ENCODE measurements at places on chromosomes 1 and 21.

- DNase-seq, result no peak
Observed at GRCh38 chr1:222821239-222821638, 6.4 kb downstream of the DISP1 start.

DNA sequence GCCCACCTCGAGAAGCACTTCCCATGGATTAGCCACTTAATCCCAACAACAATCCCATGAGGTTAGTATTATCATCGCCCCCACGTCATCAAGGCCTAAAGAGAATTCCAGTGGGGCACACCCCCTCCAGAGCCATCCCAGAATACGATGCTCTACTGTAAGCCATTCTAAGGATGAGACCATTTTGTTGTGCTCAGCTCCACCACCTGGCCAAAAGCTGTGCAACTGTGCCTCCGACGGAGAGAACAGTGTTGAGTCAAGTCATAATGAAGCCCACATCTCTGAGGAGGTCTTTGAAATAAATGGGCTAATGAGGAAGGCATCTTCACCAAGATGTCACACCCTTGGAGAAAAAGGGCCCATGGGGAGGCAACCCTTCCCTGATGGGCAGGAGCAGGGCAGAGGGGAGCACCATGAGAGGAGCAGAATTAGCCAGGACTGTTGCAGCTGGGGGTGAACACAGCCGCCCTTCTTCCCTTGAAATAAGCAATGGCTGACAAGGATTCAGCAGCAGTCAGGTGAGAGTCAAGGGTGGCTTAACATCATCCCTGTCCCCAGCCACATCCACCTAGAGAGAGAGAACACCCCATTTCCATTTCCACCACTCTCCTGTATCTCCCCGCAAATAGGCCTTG is 14.6 kb downstream of the SYF2 start:
- no peak for DNase-seq

DNA sequence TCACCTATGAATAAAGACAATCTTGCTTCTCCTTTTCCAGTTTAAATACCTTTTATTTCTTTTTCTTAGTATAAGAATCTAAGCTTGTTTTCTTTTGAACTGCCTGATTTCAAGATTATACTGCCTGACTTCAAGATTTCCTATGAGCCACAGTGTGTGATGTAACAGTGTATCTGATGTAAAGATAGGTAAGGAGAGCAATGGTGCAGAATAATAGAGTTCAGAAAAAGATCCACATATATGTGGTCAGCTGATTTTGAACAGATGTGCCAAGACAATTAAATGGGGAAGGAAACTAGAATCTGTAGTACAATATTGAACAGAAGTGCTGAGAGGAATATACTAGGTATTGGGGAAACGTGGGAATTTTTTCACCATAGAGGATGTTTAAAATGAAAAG is 21.0 kb downstream of the EXO1 start:
- no peak for DNase-seq

- DNase-seq, result no peak
Observed at GRCh38 chr1:36765785-36766300, 268.5 kb downstream of the GRIK3 start.

- DNase-seq, result no peak
Observed at GRCh38 chr21:44255511-44255981, 6.2 kb downstream of the DNMT3L start.

GRCh38 chr1:207848234-207848633 is 62.7 kb downstream of the CD34 start:
- no peak for DNase-seq

GRCh38 chr1:28374297-28374696 is 4.8 kb downstream of the PHACTR4 start:
- no peak for DNase-seq

DNA sequence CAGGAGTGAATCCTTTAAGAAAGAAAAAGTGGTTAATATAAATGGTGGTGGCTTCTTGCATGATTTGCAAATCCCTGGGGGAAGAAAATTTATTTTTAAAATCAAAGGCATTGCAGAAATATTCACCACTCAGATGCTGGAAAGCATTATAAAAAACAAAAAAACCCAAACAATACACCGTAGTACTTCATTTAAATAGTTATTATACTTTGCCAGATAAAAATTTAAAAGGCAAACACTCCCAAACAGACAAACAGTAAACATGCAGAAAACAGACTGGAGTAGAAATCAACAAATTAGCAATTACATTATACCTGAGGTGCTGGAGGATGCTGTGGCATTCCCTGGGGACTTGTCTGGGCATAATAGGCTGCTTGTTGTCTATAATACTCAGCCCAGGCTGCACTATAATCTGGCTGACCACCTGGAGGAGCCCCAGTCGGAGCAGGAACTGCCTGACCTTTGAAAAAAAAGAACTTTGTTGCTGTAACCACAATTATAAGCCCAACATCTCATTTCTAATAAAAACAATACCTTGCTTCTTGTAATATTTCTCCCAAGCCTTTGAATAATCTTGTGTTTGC is 29.9 kb downstream of the FUBP1 start:
- DNase-seq, result no peak

DNA sequence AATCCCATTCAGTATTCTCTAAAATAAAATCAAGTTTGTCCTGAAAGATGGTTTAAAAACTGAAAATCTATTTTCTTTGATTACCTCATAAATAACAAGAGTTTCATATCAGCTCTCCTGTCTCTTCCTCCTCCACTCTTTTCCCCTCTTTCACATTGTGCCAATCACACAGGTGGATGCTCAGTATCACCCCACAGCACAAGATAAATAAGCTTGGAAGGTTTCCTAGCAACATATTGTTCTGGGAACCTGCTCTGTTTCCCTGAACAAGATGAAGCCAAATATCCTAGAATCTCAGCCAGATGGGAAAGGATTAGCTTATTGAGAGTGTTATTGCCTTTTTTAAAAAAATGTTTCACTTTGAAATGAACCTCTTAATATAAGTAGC is 45.7 kb upstream of the CACYBP start:
- no peak for DNase-seq

- DNase-seq, result no peak
Observed at GRCh38 chr21:44819283-44820243, 1.7 kb upstream of the SUMO3 start.

DNA sequence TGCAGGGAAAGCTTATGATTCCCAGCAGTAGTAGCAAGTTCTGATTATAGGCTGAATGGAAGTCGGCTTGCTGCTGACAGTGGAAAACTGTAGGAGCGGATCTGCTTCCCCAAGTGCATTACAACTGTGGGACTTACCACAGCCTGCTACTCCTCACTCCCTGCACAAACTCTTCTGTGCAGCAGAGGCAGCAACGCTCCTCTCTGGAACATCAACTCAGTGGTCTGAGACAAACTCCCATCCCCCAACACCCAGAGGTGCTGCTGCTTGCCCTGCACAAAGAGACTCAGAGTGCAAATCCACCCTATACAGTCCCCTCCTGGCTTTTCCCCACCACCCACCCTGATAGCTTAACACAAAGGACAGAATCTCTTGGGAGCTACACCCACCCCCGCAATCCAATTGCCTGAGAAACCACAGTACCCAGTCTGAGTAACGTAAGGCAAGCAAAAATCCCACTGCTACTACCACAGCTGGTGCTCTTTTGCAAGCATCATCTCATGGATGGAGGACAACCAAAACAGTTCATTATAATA is 1455.2 kb downstream of the AMY1C start:
- DNase-seq, result no peak

DNA sequence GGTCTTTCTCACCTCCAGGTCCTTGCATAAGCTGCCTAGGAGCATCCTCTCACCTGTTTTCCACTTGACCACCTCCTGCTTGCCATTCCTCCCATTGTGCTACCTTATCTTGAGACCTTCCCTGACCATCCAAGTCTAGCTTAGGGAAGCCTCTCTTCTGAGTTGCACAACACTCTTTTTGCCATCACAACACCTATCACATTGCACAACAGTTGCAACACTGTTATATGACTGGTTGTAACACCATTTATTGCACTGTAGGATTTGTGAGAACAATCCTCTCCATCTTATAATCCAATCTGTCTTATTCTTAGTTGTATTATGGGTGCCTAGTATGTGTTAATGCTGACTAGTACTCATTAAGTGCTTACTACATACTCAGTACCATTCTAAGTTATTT is 488.7 kb downstream of the OMA1 start:
- no peak for DNase-seq

DNA sequence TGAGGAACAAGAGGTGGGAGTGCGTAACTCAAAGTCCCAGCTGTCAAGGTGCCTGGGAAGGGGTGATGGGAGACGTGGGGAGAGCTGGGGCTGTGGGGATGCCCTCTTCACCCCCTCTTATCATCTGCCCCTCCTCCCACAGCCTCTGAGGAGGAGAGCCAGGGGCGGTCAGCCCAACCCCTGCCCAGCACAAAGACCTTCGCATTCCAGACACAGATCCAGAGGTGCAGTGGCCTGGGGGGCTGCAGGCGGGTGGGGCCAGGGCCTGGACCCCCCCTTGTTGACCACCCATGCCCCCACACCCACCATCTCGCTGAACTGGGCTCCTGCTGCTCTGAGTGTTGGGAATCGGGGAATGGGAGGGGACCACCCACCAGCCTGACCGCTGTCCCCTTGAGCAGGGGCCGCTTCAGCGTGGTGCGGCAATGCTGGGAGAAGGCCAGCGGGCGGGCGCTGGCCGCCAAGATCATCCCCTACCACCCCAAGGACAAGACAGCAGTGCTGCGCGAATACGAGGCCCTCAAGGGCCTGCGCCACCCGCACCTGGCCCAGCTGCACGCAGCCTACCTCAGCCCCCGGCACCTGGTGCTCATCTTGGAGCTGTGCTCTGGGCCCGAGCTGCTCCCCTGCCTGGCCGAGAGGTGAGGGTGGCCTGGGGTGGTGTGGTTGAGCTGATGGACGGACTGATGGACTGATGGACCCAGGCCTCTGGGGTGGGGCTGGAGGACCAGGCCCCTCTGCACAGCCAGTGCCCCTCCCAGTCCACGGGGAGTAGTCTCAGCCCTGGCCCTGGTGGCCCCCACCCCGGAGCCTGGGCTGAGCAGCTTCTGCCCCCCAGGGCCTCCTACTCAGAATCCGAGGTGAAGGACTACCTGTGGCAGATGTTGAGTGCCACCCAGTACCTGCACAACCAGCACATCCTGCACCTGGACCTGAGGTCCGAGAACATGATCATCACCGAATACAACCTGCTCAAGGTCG is 29.7 kb downstream of the TRIM11 start:
- DNase-seq, result no peak

GRCh38 chr1:170765712-170766330 is 101.9 kb downstream of the PRRX1 start:
- DNase-seq, result no peak

GRCh38 chr1:231049121-231049979 is 9.3 kb upstream of the FAM89A start:
- no peak for DNase-seq

DNA sequence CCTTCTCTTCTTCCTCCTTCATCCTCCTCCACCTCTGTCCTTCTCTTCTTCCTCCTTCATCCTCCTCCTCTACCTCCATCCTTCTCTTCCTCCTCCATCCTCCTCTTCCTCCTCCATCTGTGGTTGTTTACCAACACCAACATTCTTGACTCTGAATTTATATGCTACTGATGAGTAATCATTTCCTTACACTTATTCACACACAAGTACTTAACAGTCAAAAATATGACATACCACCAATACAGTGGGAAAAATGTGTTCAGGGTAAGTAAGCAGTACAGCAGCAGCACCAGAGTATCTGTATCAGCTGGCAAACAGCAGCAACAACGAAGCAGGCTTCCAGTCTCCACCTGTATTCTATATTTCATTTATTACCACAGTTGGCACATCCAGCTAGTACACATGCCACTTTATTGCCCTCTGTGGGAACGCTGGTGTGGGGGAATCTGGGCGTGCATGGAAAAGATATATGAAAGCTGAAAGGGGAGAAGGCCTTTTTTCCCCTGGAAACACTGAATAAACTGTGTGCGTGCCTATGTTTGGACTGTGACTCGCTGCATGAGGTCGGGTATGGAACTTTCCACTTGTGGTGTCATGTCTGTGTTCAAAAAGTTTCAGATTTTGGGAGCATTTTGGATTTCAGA is 16.0 kb downstream of the ADSS2 start:
- no peak for DNase-seq

DNA sequence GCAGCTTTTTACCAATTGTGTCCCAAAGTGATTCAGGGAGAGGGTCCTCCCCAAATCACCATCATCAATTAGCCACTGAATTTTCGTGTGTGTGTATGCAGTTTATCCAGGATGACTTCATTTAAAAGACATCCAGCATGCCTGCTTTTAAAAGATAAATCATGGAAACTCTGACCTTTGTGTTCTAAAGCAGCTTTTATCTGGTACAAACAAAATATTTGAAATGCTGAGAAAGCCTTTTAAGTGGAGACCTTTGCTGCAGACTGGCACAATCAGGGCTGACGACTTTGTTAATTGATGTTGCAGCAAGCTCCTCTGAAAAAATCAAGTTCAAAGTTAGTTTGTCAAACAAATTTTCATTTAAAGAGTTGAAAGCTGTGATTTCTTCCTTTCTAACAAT is 104.7 kb downstream of the PCP4 start:
- no peak for DNase-seq

DNA sequence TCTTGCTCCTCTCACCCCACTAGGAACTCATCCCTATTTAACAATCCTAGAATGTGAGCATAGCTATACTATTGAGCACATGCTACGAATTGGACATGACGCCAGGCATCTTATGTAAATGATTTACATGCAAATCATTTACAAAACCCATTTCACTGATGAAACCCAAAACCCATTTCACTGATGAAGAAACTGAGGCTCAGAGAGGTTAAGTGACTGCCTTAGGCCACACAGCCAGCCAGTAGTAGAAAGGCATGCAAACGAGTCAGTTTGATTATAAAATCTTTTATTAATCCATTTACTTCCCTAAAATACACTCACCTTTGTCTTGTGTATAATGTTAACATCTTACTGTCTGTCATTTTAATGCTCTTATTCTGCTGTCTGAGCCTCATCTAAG is 87.9 kb downstream of the PLXNA2 start:
- no peak for DNase-seq

DNA sequence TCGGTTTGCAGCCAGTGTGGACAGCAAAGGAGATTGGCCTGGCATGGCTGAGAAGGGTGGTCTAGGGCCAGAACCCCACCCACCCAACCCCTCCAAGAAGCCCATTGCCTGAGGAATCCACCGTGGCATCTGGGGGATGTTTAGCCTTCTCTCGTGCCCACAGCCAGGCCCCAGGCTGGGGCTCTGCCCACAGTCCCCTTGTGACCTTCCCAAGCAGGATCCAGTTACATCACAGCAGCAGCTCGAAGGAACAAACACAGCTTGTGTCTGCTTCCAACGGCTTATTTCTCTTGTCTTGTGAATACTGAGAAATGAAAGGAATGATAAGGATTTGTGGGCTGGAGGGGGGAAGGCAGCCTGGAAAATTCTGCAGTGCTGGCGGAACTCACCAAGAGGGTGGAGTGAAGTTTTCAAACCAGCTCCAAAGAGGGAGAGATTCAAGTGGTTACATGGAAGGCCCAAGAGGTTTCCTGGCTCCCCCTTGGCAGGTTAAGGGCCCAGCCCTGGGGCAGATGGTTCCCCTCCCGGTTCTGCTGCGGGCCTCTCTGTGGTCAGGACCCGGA is 61.6 kb downstream of the DHRS3 start:
- no peak for DNase-seq

GRCh38 chr21:37987668-37988067 is 71.4 kb upstream of the KCNJ6 start:
- DNase-seq, result no peak

Data from activated naive CD4-positive, alpha-beta T cell (primary cell).